ENCODE measurements at places on chromosomes 13 and 19.
A peak's percentile ranks its signal among the peaks of the same experiment; 100 is the strongest.

GRCh38 chr13:66995203-66995611, 234.9 kb downstream of the PCDH9 start:
- no peak for DNase-seq

DNA sequence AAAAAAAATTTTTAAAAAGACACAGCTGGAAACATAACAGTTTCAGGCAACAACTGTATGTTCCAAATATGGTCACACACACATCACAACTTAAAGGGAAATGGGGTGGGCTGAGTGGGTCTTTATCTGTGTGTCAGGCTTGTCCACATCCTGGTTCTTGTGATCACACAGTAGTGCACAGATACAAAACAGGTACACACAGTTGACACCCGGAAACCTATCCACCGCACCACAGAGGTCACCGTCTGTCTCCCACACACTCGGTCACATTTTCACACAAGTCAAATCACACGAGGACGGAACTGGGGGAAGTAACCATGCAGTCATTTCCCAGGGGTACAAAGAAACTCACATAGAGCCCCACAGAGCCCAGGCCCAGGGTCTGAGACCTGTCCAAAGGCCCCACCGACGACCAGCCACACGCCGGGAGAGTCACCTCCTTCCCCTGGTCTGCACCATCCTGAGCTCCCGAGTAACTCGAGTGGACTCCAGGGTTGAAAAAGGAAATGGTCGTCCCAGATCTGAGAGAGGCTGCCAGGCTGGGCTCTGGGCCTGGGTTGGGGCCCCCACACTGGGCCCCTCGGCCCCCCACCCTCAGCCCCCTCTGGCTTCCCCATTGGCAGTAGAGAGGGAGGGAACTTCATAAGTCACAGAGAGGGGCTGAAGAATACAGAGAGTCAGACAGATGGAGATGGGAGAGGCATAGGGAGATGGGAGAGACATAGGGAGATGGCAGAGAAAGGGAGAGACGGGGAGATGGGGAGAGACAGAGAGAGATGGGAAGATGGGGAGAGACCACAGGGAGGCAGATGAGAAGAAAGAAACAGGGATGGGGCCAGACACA, 1.3 kb upstream of the PPAN start:
- DNase-seq: no peak

GRCh38 chr19:27738569-27739193, 1474.3 kb downstream of the UQCRFS1 start:
- no peak for DNase-seq

DNA sequence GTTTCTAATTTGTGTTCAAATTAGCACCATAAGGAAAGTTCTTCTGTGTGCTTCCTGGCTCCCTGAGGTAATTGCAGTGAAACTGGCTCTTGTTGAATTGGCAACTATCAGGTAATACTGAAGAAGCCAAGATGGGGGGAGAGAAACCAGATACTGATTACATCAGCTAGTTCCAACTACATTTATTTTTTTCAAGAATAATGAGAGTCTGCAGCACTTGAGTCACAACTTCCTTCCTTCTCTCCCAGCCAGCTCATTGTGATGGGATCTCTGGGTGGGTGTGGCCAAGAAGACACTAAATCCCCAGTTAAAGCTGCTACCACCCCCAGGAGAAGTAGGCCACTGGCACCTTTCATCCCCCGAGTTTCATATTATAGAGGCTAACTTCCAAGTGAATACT, 100.7 kb upstream of the RXFP2 start:
- DNase-seq: peak; percentile 82

GRCh38 chr19:53812335-53812734, 11.8 kb downstream of the NLRP12 start:
- DNase-seq: no peak

- no peak for DNase-seq
These were observed 180.2 kb upstream of the TSC22D1 start for GRCh38 chr13:44756276-44756810.

Data from AG08395 (cell line).